ENCODE measurements at places on chromosomes 3 and 15.
A peak's percentile ranks its signal among the peaks of the same experiment; 100 is the strongest.

DNA sequence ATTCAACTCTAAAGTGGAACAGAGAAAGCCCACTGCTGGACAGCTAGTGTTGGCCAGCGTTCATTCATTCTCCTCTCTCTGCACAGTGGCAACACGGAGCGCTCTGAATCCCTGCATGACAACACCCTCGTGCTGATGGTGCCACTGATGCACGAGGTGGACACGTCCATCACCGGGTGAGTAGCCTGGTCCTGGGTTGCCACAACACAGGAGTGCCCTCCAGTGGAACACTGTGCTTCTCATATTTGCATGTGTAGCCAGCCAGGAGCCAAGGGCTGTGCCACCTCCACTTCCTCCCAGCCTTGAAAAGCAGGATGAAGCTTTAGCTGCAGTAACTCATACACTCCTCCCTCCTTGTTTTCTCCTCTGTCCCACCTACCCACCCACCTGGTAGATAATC is 120.0 kb upstream of the CTDSPL start:
- peak; percentile 30 for DNase-seq

DNA sequence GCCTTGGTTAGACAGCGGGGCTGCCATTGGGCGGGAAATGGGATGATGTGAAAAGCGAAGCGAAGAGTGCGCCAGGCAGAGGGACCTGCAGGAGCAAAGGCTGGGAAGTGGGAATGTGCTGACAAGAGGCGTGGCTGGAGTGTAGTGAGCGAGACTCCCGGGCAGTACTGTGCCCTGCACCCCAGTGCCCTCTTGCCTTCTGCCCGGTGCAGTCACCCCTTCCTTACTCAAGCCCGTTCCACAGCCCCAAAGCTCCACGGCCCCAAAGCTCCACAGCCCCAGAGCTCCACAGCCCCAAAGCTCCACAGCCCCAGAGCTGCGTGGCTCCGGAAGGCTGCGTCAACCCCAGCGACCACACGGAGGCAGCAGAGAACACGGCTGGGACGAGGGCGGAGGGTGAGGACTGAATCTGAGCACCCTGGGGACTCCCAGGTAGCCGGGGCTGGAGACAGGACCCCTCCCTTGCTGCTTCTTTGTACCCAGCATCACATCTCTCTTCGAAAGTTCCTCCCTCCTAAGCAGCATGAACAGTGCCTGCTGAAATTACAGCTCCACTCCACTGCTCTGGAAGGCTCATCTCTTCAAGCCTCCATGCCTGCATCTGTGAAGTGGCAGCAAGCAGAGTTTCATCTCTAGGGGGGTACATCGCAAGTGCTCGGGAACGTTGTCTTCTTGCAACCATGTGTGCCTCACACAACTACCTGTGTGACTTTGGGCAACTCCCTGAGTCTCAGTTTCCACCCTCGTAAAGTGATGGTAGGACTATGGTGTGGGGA is 108.9 kb downstream of the FBLN2 start:
- peak; percentile 39 for DNase-seq

DNA sequence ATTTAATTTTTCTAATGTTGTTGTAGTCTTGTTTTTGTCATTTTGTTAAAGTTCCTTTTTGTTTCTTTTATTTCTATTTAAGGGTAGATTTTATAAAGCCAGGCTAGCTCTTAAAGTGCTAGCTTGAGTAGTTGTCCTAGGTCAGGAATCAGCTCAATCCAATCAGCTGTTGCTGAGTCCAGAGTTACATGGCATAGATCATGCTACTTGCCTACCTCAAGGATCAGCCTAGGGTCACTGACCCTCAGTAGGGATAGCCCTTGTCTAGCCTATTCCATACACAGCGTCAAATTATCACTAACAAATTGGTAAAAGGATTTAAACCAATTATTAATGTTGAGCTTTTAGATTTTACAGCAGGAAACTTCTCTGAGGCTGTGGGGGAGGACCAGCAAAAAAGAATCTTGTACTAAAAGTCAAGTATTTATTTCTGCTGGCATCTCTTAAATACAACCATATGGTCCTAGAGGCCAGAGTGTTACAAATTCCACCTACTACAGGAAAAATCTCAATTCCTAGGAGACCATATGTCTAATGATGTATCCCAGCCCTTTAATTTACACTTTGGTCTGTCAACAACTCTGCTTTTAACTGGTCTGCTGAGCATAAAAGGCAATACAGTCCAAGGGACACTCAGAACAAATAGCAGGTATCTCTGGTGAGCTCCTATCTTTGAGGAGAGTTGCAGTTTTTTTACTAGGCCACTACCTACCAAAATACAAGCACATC is 138.3 kb upstream of the PTPRG start:
- no peak for DNase-seq

- no peak for DNase-seq
Observed at GRCh38 chr3:3802046-3802445, 2.8 kb downstream of the LRRN1 start.

GRCh38 chr3:114331710-114332109 is 37.9 kb downstream of the TIGIT start:
- no peak for DNase-seq

DNA sequence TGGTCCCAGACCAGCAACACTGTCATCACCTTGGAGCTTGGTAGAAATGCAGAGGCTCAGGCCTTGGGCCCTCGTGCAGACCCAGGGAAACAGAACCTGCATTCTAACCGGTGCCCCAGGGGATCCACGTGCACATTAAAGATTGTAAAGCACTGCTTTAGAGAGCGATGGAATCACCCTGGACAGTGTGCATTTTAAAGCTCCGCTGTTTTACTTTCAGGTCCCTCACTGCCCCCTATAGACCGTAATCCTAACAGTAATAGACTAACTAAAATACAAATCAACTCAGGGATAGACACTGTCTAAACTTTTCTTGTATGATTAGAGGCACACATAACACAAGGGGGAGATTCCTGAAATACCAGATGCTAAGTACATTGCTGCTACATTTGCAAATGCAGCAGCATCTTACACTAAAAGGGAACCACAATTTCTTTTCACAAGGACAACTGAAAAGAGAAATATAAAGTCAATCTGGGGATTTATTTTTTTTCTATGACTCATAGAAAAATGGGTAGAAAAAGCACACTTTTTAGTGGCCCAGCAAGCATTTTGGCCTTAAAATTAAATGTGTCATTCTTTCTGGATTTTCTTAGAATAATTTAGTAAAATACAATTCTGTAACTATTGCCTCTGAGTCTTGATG is 10.5 kb upstream of the SH3GL3 start:
- peak; percentile 15 for DNase-seq

- no peak for DNase-seq
Observed at GRCh38 chr15:70480196-70480856, 283.0 kb downstream of the UACA start.

DNA sequence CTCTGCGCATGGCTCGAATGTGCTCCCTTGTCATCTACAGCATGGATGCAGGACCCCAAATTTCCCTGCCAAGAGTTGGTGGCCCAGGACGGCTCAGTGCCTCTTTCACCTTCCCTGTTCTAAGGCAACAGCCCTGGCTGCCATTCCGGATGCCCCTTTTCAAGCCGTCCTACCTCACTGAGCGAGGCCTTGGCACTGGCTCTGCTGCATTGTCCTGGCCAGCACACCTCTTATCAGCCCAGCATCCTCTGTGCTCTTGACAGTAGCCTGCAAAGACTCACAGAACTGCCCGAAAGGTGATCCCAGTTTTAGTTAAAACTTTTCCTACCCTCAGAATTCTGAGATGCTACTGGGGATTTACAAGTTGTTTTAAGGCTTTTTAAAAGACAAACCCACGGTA is 122.0 kb downstream of the MECOM start:
- DNase-seq, result no peak

DNA sequence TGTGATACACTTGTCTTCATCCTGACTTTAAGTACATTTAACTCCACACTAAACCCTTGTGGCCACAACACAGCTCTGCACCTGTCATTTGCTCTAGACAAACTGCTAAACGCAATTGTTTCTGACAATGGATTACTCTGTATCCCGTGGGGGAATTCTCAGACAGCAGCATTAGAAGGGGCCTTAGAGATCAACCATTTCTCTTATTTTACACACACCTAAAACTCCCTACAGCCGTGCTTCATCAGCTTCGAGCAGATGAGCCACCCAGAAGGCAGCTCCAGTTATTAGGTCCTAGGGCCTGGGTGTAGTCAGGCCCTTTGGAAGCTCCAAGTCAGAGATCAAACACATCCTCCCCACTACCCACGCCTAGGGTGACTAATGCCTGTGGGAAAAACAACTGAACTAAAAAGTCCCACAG is 1.3 kb upstream of the IL12A start:
- DNase-seq, result no peak

Measured in NCI-H460 (cell line).